Suppressor macrophage treated with lipopolysaccharide for 1 hour (primary cell): ENCODE measurements at places on chromosomes 16 and 17.

DNA sequence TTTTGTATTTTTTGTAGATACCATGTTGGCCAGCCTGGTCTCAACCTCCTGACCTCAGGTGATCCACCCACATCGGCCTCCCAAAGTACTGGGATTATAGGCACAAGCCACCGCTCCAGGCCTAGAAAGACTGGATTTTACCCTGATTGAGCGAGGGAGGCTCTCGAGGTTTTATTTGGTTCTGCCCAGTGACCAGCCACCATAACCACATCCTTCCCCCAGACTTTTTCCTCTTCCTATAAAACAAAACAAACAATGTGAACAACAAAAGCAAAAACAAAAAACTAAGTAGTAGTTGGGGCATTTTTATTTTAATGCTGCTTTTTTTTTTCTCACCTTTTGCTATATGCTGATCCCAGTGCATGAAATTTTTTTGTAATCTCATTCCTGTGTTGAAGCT, 509.6 kb downstream of the MAF start:
- DNase-seq = peak; percentile 31

- DNase-seq = no peak
Observed at GRCh38 chr16:67463059-67463458, 17.9 kb downstream of the ATP6V0D1 start.

DNA sequence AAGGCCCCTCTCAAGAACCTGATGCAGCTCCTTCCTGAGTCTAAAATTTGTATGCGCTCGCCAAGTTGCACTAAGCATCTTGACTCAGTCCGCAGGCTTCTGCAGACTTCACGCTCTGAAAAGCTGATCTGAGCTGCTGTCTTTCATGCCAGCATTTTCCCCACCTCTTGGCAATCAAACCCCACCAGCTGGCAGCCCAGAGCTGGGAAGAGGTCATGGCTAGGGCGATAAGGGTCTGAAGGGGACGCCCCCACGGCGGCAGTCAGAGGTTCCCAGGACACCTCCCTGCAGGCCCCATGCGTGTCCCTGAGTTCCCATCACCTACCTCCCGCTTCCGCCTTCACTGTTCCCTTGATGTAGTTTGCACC, 5.1 kb upstream of the UNC13D start:
- no peak for DNase-seq

- peak; percentile 53 for DNase-seq
Observed at GRCh38 chr16:84982434-84982833, 28.9 kb downstream of the ZDHHC7 start.

DNA sequence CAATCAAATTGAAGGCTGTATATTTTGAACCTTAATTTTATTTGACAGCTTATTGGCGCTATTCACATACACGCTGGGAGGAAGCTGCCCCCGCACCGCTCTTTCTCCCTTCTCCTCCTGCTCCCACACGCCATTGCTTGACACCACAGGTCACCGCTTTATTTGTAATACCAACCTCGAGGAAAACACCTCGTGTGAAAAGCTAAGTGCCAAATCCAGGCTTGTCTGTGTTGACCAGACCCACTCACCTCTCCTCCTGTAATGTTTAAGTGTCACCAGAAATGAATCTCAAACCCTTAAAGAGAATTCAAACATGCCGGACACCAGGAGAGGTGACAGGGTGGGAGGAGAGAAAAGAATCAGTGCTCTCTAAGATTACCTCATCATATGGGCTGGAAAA, 331.4 kb downstream of the GRIN2A start:
- no peak for DNase-seq

GRCh38 chr16:60905811-60906210, 1130.4 kb downstream of the CDH8 start:
- no peak for DNase-seq

DNA sequence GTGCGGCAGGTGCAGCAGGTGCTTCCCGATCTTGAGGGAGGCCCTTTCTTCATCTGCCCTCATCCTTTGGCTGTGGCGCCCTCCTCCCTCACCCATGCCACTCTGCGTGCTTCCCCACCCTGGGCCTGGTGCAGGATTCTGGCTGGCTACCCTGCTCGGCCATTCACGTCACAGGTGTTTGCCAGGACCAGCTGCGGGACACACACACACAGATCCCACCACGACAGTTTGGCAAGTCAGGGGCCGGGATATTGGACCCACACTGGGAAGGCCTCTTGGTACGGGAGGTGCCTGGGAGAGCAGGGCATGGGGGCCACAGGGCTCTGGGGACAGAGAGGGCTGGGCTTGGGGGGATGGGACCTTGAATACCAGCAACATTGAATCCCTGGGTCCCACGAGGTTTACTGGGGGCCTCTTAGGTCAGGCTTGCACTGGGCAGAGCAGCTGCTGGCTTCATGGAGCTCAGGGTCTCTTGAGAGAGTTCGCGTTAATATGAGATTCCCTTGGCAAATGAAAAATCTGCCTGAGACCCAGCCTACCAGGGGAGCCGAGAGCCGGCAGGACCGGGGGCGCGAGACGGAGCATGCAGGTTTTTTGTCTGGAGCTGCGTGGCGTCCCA, 15.1 kb downstream of the ADCY7 start:
- no peak for DNase-seq

- no peak for DNase-seq
Observed at GRCh38 chr16:58855291-58855863, 121.3 kb upstream of the GOT2 start.

DNA sequence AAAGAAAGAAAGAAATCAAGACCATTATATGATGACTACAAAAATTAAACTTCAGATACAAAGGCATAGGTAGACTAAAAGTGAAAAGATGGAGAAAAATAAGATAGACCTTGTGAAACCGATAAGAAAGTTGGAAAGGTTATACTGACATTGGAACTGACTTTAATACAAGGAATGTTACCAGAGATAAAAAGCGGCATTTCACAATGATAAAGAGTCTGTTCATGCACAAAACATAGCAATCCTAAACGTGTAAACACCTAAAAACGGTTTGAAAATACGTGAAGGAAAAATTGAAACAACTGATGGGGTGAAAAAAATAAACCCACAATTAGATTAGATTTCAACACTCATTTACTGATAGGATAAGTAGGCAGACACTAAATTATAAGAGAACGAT, 9.6 kb upstream of the ERN1 start:
- DNase-seq = no peak

- DNase-seq = no peak
Observed at GRCh38 chr16:68406458-68407152, 41.7 kb downstream of the SMPD3 start.

GRCh38 chr17:64106918-64107317, 23.0 kb downstream of the ERN1 start:
- no peak for DNase-seq

DNA sequence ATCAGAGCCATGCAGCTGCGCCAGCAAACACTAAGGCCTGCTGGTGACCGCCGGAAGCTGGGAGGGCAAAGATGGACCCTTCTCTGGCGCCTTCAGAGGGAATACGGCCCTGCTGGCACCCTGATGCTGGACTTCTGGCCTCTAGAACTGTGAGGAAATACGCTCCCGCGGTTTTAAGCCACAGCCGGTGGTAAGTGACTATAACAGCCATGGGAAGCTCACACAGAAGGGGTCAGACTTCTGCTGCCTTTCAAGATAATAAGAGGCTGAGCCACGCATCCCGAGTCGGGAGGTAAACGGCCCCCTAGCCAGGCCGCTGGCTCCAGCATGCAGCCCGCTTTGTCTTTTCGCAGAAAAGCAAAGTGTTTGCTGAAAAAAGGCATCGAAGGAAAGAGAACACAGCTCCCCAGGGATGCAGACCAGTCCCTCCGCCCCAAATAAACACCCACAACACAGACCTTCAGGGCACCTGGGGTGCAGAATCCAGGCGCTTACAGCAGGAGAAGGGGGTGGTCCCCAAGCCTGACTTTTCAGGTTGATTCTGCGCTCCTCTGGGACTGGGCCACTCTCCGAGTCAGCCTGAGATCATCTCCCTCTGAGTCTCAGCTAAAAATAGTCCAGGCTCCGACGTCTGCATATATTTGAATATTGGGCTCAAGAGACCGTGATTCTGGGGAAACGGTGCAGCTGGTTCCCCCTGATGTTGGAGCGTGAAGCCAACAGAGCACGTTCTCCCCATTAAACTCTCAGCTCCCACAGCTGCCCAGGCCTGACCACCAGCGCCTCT, 89.7 kb downstream of the MGAT5B start:
- no peak for DNase-seq
